ENCODE measurements at places on chromosomes 4 and X. TPM values are rescaled to one million over a fixed set of nuclear protein-coding genes. Genes with fewer than 3 reads are reported as not detected.

The RBM46 gene
- not detected for polyA plus RNA-seq

The ARHGAP36 gene
- 0.27 TPM for polyA plus RNA-seq

GRCh38 chr4:118730683-118731082 lies 45.5 kb downstream of the METTL14 start:
- DNase-seq, result no peak

DNA sequence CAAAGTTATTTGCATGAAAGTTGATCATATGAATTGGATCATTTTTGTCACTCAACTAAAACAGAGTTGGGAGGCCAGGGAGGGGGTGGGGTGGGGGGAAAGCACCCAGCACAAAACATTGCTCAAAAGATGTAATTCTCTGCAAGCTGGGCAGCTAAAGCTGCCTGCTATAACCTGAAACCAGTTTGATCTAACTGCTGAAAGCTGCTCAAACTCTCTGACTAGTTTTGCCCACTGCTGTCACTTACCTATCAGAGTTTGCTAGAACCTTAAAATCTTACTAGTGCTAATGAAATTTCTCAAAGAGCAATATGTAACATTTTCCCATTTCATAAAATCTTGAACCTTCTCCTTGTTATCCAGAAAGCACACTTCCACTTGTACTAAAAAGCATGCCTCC lies 10.4 kb downstream of the CXCL8 start:
- no peak for DNase-seq

DNA sequence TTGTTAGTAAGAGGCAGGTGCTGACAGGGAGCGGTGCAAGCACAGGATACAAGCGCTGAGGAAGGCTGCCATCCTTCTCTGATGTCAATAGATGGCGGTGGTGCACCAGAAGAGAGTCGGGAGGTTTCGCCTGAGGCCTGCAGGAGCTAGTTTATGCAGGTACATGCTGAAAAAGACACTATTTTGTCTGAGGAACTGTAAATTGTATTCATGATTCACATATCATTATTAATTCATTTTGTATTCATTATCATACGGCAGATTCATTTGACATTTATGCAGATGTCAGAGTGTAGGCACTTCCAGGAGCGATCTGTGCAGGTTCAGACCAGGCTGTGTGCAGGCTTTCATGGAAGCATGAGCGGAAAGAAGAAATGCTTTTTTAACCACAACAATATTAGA lies 824.0 kb downstream of the STIM2 start:
- no peak for DNase-seq

The SYTL5 gene
- polyA plus RNA-seq, result 2.6 TPM

- DNase-seq, result no peak
Observed at GRCh38 chrX:112774142-112774541, 66.5 kb downstream of the AMOT start.

DNA sequence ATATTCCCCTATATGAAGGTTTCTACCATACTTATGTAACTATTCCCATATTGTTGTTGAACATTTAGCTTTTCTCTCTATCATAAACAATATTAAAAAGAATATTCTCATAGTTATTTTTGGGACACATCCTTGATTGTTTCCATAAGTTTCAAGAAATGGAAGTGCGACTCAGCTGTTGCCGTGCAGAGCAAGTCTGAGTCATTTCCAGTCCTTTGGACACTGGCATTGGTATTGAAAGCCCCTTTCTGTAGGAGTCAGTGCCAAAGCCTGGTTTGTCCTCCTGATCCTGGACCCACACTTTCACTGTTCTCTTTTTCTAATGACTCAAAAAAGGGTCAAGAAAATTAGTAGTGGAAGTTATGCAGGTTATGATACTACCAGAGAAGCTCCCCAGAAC lies 108.3 kb upstream of the DIAPH2 start:
- no peak for DNase-seq

DNA sequence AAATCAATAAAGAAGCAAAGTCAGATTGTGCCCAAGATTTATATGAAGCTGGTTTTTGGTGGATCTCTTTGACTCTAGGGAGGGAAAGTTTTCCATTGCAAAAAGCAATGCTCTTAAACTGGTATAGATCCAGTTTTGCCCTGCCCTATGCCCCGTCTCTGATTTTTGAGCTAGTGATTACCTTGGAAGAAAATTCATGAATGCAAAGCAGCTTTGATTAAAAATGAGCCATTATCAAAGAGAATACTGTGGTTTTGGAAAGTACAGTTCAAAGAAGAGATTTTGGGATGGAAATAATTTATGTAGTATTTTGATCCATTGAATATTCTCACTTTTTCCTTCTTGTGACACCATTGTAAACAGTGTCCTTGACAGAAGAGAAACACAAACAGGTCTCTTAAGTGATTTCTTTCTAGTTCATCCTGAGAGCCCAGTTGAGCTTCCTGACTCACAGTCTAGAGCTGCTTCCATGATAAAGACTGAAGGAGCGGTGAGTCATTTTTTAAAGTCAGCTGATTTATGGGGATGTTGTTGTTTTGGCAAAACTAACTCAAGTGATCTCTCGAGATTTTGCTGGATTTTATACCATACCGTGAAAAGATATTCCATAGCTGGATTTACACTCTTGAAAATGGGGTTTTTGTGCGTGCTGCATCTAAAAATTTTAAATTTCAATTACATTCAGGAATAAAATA lies 76.7 kb downstream of the AFF1 start:
- no peak for DNase-seq

DNA sequence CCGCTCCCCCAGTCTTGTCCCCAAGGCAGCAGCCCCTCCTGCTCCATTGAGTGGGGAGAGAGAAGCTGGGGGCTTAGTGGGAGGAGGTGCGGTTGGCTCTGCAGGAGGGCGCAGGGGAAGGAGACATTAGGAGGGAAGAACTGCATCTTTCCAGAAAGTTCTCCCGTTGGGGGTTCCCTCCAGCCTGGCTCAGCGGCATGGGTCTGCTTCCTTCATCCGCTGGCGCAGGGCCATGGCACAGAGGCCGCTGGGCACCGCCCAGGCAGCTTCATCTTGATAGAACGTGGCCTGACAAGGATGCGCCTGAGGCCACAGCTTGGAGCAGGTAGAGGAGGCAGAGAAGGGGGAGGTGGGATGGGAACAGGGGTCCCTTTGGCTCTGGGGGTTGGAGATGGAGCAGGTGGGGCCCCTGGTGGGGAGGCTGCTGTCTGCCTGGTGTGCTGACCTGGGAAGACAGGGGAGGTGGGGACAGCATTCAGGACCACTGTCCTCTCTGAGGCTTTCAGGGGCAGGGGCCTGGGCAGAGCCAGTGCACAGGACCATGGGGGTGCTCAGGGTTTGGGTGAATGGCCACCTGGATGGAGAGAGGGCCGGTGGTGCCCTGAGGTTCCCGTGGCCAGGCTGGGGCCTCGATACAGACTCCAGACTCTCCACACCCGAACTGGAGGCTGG lies 12.1 kb downstream of the DOK7 start:
- DNase-seq, result no peak

The TLR1 gene
- 5.3 TPM for polyA plus RNA-seq

DNA sequence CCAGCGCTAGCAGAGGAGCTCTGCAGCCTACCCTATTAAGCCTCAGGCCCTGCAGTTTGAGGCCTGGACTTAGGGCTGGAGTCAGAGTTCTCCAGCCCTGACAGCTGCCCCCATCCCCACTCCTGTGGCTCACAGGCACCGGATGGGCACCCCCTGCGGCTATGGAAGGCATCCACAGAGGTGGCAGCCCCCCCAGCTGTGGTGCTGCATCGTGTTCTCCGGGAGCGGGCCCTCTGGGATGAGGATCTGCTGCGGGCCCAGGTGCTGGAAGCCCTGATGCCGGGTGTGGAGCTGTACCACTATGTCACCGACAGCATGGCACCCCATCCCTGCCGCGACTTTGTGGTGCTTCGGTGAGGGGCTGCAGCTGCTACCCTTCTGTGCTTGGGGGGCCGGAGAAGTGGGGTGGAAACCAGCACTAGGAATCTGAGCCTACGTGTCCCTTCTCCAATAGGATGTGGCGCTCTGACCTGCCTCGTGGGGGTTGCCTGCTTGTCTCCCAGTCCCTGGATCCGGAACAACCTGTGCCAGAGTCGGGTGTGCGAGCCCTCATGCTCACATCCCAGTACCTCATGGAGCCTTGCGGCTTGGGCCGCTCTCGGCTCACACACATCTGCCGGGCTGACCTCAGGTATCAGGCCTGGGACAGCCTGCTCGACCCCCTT lies 76.2 kb downstream of the STARD8 start:
- DNase-seq, result no peak

DNA sequence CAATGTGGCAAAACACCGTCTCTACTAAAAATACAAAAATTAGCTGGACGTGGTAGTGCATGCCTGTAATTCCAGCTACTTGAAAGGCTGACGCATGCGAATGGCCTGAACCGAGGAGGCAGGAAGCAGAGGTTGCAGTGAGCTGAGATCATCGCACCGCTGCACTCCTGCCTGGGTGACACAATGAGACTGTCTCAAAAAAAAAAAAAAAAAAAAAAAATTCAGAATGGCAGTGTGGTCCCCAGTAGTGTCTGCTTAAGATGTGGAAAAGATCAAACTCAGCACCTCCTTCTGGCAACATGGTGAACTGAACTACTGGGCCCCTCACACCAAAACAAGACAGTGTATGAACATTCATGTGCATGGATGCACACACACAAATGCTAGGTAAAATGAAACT lies 32.2 kb downstream of the SMS start:
- no peak for DNase-seq

- DNase-seq, result no peak
Observed at GRCh38 chr4:137611998-137612700, 79.9 kb upstream of the PCDH18 start.

GRCh38 chr4:172996571-172997216 lies 171.9 kb upstream of the GALNT7 start:
- no peak for DNase-seq

DNA sequence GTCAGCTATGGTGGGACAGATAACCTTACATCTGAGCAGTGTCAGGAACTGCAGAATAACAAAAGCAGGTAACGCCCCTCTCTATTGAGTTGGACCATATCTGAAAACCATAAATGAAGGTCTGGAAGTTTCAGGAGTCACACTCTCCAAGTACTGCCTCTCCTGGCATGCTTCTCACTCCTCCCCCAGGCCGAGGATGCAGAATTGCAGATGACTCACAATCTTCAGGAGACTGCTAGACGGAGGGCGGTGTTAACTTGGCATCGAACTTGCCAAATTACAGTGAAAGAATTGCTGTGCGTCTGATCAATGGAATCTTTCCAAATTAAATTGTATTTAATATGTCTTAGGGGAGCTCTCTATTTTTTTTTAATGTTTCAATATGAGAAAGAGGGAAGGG lies 67.1 kb upstream of the TRIM2 start:
- DNase-seq, result no peak

The STAG2 gene
- polyA plus RNA-seq, result 121 TPM

DNA sequence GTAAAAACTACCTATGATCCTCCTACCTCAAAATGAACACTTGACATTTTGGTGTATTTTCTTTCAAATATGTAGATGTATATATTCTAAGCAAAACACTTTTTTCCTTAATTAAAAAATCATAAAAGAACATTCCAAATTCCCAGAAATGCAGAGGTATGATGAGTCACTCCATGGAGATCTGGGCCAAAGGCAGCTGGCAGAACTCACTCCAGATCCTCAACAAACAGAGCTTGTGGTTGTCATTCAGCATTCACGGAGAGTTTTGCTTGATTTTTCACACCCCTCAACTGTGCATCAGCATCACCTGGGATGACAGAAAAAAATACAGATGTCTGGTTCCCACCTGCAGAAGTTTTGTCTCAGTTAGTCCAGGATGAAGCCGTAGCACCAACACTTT lies 144.6 kb downstream of the KIT start:
- no peak for DNase-seq

GRCh38 chr4:71304289-71304850 lies 34.5 kb upstream of the SLC4A4 start:
- DNase-seq, result no peak

The PPAT gene
- 24.3 TPM for polyA plus RNA-seq

DNA sequence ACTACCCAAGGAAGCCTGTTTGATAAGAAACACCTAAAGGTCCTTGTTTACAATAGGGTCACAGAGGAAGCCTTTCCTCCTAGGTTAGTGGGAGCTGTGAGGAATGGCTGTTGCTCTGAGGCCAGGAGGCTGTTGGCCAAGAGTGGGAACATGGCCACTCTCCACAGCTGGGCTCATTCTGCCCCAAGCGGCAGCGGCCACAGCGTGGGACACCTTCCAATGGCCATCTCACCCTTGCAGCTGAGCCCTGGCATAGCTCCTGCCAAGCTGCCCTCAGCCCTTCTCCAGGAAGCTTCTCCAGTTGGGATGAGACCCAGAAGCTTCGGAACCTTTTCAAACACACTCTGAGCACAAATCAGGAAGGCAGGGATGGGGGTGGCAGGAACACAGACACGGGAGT lies 111.8 kb upstream of the MAP3K15 start:
- no peak for DNase-seq

DNA sequence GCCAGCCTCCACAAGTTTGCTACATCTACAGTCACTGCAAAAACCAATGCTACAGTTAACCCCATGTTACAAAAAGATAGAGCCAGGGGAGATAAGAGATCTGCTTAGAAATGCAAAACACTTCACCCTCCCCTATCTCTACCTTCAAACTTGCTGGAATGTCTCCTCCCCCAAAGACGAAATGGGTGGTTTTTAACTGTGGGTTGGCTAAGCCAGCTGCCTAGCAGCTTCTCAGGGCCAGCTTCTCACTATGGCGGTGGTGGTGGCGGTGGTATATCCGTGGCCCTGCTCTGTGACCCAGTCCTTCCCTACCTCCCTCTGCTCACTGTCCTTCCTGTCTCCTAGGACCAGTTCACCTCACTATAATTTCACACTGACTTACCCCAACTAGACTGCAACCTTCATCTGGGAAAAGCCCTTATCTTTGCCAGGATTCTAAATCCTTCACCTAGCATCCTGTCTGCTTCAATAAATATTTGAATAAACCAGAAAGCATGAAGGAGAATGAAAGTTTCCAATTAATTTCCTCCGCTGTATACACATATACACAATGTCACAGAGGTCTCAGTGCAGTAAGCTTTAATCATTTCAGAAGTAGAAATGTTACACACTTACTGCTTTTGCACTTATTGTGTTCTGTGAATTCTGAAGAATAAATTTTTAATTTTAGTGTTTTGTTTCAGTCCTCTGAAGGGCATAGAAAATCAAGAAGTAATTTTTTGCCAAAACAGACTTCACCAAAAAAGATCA lies 46.3 kb downstream of the SH3KBP1 start:
- no peak for DNase-seq

DNA sequence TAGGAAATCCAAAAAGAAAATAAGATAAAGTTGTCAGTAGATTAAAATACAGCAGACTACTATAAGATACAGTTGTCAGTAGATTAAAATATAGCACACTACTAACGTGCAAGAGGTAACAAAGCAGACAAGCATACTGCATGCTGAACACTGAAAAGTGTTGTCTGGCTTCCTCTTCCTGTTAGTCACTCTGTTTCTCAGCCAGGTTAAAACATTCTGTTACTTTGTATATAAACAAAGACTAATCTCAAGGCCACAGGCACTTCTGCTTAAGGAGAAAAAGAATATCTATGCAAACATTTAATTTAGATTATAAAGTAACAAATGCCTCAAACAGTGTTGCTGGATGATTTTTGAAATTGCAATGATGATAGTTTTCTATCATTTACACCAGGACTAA lies 41.0 kb upstream of the SCD5 start:
- DNase-seq, result no peak

DNA sequence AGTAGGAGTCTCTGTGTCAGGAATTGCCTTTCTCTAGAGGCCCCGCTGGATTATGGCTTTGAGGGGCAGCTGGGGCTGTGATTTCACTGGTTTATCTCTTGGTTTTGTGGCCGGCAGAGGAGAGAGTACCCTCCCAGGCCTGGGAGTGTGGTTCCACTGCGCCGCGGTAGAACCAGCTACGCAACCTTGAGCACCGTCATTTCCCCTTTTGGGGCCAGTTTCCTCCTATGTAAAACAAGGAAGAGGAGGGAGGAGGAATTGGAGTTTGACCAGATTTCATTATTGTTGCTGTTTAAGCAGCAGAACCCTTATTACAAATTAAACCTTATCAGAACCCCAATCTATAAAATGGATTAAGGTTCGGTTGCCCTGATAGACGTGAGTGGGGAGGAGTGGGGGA lies 4.4 kb downstream of the SOX3 start:
- no peak for DNase-seq
